Nucleus accumbens (tissue), 56 donors: ENCODE measurements at places on chromosomes 16 and 17.

GRCh38 chr16:79801646-79802045 lies 201.1 kb upstream of the MAF start:
- no peak for DNase-seq

DNA sequence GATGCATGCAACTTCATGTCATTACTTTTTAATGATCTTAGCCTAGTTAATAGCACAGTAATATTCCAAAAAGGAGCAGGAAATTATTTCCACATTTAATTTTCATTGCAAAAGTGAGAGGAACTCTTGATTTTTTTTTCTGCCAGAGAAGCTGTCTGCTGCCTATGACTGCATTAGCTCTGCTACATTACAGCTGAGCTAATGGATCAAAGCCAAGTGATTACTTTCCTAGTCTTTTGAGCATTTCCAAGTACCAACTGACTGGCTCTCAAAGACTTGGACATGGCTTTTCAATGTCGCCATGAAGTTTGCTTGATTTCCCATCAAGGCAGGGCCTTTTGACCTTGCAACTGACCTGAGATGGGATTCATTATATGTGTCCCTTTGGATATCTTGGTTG lies 356.6 kb upstream of the XYLT1 start:
- no peak for DNase-seq

DNA sequence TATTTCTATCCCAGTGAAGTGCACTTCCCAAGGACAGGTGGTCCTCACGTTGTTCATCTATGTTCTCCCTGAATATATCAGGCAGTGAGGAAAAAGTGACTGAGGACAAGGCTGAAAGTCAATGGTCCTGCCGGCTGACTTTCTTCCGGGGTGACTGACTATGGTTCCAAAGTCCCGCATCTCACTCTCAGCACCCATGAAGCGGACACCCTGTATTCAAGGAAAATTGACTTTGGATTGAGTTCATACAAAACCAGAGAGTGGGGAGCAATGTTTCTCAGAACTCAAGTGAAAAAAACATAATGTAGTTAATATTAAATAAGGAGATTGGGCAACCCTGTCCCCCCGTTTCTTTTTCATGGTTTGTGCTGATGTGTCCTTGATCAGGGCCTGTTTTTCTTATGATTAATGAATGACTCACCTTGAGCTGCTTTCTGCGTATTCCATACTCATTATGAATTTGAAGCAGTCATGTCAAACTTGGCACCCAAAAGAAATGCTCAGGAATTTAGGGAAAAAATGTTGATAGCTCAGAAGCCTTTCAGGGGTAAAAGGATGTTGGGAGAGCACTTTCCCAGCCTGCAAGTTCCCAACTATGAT lies 184.0 kb downstream of the CYLD start:
- no peak for DNase-seq

GRCh38 chr16:1469693-1470201 lies 5.1 kb downstream of the CLCN7 start:
- no peak for DNase-seq

DNA sequence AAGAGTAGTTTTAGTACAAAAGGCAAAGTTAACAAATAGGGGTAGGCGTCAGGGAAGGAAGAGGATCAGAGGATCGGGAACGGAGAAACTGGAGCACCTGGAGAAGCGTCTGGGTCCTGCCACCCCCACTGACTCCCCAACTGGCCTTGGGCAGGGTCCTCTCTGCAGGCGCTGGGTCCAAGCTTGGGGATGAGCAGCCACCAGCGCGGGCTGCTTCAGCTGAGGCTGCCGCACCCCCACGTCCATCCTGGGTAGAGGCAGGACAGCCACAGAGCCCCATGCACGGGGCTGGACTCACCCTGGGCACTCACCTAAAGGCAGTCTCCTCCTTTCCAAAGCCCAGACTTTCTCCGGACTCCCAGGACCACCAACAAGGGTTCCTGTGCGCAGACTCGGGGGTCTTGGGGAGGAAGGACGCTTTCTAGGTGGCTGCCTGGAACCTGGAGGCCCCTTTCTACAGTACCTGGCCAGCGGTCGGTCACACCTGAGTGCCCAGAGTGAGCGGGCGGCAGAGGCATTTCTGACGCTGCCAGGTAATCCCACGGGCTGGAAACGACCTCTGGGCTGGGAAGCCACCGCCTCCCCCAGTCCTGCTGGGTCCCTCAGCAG lies 1.1 kb downstream of the HS3ST6 start:
- no peak for DNase-seq

GRCh38 chr17:67865438-67865837 lies 40.1 kb downstream of the BPTF start:
- no peak for DNase-seq

- DNase-seq = no peak
Observed at GRCh38 chr17:58354541-58355216, 2.7 kb upstream of the SUPT4H1 start.

GRCh38 chr17:13016881-13017654 lies 759 bp downstream of the ELAC2 start:
- DNase-seq = no peak

DNA sequence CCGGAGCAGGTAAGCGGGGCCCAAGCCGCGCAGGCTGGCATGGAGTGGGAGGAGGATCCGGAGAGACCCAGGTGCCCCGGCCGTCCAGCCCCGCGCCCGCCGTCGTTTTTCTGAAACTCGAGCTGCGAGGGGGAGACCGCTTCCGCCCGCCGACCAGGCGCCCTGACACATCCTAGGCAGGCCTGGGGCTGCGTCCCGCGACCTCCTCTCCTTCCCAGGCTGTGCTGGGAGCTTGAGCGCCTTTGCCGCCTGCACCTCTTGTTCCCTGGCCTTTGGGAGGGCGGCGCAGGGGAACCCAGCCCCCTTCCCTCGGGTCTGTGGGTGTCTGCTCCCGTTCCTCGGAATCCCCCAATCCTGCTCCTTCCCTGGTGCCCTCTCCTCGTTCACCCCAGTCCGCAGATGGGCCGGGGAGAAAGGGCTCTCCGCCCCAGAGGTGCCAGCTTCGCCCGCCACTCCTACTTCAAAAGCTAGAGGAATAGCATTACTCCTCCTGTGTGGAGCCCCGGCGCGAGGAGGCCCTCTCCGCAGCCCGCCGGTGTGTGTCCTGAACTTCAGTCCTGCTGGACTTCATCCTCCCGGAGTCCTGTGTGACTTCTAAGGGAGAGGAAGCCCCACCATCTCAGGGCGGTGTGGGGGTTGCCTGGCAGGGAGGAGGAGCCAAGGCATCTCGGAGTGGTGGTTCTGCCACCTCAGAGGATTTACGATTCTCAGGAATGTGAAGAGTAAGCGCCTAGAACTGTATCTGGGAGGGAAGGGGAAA lies 1.0 kb downstream of the NHERF1 start:
- no peak for DNase-seq

GRCh38 chr16:22857296-22858025 lies 43.5 kb downstream of the HS3ST2 start:
- no peak for DNase-seq

- DNase-seq = no peak
Observed at GRCh38 chr17:68036304-68037147, 991 bp downstream of the KPNA2 start.

DNA sequence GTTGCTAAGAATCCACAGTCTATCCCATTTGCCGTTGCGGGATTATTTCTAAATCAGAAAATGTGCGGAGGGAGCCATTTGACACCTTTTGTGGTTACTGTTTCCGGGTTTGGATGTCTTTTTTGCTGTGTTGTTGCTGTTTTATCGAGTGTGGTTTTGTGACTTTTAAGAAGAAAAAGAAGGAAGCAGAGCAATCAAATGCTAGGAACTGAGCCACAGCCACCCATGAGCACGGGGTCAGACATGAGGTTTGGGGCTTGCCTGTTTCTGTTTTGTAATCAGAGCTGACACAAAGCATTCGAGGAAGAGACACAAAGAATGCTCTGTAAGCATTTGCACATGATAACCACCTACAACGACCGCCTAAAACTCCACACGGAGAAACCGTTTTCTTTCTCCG lies 53.1 kb upstream of the CHMP6 start:
- DNase-seq = no peak

GRCh38 chr16:10564591-10564990 lies 15.8 kb downstream of the EMP2 start:
- DNase-seq = no peak

DNA sequence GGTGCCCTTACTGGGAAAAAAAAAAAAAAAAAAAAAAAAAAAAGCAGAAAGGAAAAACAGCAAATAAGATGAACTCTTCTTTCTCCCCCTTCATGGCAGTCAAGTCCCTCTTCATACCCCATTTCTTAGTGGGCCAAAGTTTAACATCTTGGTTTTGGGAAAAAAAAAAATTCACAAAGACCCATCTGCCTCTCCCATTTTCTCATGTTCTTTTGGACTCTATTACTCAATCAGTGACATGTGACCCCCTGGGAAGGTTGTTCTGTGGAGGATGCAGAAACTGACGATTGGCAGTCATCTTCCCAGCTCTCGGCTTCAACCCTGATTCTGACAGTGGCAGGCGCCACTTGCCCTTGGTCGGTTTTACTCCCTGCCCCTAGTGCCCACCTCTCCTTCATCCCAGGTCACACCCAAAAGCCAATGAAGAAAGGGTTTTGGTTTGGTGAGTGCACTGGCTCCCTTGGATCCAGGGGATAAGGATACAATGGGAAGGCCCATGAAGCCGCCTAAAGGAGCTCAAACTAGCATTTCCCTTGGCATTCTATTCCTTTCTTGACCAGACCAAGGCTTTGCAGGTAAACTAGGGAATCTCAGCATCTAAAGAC lies 60.7 kb upstream of the TBX2 start:
- DNase-seq = no peak

- no peak for DNase-seq
Observed at GRCh38 chr16:51637770-51638094, 486.7 kb upstream of the SALL1 start.

DNA sequence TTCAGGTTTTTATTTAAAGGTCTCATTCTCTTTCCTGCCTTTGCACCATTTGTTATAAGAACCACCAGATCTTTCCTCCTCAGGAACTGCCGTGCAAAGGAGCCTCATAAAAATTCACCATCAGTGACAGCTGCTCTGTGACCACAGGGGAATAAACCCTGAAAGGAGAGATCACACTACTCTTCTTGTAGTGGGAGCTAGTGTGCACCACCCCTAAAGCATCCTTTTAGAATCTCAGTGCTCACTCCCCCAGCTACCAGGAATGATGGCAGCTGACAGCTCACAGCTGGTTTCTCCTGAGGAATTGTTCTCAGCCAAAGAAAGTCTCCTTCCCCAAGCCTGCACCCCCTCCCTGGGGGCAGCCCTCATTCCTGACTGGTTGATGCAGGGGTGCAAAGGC lies 18.7 kb downstream of the VAT1L start:
- DNase-seq = no peak

DNA sequence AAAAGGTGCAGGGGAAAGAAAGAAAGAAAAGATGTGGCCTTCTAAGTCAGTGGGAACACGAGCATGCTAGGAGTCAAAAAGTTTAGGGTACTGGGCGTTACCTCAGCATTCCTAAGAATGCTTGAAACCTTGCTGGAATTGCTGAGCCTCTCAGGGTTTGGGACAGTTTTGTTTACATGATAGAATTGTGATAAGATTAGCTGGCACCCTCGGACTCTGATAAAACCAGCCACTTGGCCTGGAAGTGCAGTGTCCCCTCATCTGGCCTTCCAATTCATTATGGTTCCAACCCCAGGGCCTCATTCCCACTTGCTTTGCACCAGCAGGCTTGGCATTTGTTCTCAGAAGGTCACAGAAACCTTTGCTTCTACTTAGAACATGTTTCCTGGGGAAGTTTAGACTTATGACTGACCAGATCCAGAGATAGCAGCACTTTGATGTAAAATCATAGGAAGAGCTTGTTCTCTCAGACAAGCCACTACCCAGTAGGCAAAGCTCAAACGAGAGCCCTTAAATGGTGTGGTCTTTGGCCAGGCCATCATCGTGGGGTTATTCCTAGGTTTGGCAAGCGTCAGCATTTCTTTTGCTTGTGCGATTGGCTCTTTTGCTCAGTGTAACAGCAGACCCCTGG lies 8.0 kb downstream of the SGF29 start:
- no peak for DNase-seq

GRCh38 chr17:57440522-57441269 lies 184.4 kb downstream of the MSI2 start:
- peak; percentile 39 for DNase-seq

DNA sequence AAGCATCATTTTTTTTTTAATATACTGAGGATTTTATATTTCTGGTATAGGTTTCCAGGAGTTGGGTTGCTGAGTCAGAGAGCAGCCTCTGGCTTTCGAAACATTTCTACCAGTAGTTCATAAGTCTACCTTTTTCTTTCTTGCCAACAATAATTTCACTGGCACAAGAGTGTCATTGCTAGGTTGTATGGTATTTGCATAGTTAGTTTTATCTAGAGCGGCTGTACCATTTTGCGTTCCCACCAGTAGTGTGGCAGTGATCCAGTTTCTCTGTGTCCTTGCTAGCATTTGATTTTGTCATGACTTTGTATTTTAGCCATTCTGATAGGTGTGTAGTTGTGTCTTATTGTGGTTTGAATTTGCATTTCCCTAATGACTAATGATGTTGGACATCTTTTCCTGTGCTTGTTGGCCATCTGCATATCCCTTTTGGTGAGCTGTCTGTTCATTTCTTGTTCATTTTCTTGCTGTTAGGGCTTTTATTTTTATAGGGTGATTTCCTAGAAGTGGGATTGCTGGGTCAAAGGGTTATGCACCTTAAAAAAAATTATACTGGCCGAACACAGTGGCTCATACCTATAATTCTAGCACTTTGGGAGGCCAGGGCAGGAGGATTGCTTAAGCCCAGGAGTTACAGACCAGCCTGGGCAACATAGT lies 39.9 kb downstream of the SNX29 start:
- no peak for DNase-seq

DNA sequence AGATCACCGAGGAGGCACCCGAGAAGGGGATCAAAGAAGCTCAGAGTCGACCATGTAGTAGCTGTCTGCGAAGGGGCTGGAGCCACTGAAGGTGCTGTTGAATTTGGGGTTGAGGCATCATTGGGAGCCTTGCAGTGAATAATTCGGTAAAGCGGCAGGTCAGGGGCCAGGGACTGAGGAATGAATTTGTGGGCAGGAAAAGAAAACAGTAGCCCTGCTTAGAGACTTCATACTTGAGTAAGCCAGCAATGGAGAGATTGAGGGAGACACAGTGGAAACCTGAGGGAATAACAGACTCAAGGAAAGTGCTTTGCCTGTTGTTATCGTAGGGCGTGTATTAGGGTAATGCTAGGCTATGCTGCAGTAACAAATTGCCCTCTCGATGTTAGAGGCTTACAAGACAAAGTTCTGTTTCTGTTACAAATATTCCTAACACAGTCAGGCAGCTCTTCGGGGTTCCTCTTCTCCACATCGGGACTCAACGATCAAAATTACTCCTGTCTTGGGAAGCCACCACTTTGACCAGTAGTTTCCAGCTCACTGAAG lies 13.4 kb upstream of the HERPUD1 start:
- no peak for DNase-seq
